D721Med (cell line): ENCODE measurements at places on chromosomes 11 and 22.

GRCh38 chr11:46133119-46133518 lies 11.9 kb upstream of the PHF21A start:
- no peak for DNase-seq

- no peak for DNase-seq
Observed at GRCh38 chr11:67146516-67147226, 27.6 kb downstream of the KDM2A start.

DNA sequence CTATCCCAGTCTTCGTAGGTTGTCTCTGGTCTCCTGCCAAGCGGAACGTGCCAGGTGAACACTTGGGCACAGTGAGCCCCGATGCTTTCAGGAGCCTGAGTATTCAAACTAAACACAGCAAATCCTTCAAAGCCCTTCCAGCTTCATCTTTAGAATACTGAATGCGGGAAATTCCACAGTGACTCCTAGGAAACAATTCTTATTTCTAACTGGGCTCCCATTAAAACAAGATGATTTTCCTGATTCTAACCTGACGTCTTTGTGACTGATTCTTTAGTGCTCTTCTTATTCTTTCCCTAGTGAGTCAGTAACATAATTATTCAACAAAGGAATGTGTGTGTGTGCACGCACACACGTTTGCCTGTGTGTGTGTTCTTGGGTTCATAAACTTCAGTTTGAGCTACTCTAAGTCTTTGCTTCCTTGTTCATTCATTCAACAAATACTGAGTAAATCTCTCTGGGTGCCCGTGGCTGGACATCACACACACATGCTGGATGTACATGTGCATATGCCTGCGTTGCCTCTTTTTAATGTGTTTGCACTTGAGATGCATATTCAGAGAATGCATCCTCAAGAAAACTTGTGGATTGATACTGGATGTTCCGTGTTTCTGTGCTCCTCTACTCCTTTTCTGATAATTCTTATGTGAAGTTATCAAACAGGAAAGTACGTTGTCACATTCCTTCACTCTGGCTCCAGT lies 134.5 kb downstream of the WNT7B start:
- no peak for DNase-seq

GRCh38 chr22:40029189-40029890 lies 34.6 kb downstream of the FAM83F start:
- no peak for DNase-seq

GRCh38 chr11:16013649-16014275 lies 342.6 kb downstream of the SOX6 start:
- DNase-seq = no peak

DNA sequence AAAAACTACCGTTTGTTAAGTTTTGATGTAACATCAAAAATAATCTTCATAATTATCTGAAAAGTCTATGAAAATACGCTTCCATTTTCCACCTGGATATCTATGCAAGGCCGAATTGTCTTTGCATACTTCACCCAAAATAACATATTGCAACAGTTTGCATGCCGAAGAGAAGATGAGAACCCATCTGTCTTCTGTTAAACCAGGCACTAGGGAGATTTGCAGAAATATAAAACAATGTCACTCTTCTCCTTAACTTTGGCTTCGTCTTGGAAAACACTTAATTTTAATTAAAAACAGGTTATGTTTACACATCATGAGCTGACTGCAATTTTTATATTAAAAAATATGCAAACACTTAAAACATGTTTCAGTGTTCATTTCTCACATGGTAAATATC lies 1325.8 kb downstream of the TBC1D22A start:
- DNase-seq = no peak

GRCh38 chr11:1834779-1835670 lies at the start of gene SYT8:
Gene SYT8 (plus strand): TSS chr11:1834990. CDS start chr11:1835106, 116 bp downstream.
- no peak for DNase-seq

- no peak for DNase-seq
Observed at GRCh38 chr22:35349704-35350538, 31.0 kb upstream of the HMOX1 start.

DNA sequence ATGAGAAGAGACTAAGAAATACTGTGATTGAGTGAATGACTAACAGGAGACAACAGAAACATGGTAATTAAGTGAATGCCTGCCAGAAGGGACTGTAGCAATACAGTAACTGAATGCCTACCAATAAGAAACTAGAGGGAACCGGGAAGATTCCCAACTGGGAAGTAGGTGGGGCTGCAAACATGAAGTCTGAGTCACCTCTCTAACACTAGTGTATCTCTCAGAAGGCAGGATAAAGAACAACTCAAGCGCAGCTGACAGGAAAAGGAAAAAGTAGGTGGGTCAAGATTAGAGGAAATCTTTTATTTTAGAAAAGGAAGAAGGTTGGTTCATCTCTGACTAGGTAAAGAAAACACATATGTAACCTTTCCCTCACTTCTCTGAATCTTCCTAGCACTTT lies 14.0 kb downstream of the C11orf42 start:
- DNase-seq = no peak

DNA sequence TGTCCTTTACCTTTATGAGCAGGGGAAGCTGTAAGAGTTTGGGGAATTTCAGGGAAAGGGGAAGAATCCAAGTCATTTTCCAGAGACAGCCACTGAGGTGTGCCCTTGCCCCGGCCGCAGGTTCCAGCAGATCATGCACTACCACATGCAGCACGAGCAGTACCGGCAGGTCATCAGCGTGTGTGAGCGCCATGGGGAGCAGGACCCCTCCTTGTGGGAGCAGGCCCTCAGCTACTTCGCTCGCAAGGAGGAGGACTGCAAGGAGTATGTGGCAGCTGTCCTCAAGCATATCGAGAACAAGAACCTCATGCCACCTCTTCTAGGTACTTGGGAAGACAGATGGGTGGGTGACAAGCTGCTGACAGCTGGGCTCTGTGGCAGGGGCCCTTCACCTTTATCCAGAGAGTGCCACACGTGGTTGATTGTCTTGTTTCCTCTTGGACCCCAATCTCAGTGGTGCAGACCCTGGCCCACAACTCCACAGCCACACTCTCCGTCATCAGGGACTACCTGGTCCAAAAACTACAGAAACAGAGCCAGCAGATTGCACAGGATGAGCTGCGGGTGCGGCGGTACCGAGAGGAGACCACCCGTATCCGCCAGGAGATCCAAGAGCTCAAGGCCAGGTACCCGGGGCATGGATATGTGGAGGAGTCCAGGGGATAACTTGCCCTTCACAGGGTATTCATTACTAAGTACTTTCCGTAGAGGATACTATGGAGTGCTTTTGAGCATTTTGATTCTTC lies 5.8 kb upstream of the HMBS start:
- DNase-seq = no peak

GRCh38 chr11:77147668-77148321 lies 19.7 kb downstream of the MYO7A start:
- DNase-seq = peak; percentile 61

DNA sequence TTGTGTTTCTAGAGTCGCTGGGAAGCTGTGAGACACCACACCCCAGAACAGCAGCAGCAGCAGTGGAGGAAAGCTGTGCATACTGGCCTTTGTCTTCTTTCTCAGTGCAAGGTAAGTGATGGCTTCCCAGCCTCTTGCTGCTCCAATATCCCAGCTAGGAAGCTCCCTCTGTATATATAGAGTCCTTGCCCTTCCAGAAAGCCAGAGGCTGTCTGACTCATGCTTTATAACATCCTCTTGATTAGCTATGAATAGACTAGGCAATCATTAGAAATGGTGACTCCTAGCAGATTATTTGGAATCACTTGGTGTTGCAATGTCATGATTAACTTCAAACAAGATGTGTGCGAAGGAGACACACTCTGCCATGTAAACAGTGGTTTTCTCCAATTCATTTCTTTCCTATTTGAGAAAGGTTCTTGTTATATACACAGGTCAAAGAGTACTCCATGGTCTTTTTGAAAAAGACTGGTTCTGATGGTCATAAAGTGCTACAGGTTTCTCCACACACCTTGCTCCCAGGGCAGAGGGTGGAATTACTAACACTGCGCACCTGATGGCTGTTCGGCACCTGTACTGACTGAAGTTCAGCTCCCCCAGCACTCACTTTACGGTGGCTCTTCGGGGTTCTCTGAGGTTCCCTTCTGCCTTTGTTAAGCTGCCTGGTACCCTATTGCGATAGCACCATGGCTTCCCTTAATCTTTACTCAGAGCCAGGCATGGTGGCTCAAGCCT lies at the start of gene MMP1:
TSS of gene MMP1 (minus strand) at position 149 of the 735 bp plus-strand sequence. CDS start at position 81, 68 bp downstream.
- DNase-seq = no peak

- DNase-seq = no peak
Observed at GRCh38 chr11:125258291-125259032, 93.9 kb downstream of the PKNOX2 start.

DNA sequence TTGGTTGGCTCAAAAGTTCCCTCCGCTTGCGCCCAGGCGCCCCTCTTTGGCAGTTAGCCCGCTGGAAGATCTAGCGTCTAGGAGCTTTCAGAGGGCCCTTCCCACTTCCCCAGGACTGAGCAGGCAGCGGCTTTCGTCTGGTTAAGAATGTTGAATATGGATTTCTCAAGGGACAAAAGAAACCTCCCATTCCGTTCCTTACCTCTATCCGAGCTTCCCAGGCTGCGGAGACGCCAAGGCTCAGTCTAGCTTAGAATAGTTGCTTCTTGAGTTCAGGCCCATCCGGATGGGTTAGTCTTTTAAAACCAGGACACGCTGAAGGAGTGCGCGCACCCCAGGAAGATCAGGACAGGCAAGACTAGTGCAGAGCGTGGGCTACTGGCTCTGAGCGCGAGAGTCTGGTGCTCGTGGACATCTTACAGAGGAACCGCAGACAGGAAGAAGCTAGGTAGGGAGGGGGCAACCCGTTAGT lies 1.6 kb downstream of the NELL1 start:
- DNase-seq = no peak

- no peak for DNase-seq
Observed at GRCh38 chr11:93169950-93170561, 27.7 kb downstream of the SLC36A4 start.

- no peak for DNase-seq
Observed at GRCh38 chr22:44491269-44492035, 6.6 kb downstream of the RTL6 start.

DNA sequence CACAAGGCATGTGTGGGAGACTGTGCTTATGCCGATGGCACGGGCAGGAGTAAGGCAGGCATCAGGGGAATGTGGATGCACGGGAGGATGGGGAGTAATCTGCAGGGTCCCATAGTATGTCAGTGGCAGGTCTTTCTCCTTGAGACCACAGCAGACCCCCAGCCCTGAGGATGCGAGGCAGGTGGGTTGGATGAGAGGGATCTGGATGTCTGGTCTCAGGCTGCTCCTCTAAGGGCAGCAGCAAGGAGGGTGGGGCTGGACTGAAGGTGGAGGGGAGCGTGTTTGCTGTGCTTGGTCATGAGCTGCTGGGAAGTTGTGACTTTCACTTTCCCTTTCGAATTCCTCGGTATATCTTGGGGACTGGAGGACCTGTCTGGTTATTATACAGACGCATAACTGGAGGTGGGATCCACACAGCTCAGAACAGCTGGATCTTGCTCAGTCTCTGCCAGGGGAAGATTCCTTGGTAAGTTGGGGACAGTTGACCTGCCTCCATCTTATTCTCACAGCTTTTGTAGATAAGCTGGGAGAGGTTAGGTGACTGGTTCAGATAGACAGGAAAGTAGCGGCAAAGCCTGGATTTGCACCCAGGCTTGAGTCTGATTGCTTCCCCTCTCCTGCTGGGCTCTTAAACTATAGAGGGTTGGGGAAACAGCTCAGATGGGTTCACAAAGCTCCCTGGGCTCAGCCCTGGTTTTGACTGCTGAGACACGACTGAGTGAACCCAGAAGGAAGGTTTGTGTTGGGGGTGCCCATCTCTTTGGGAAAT lies at the start of gene APOL1:
TSS of gene APOL1 (plus strand) at position 380 of the 769 bp plus-strand sequence. CDS start 1,823 bp downstream, outside the sequence.
- no peak for DNase-seq

GRCh38 chr11:124934862-124935547 lies 842 bp downstream of the HEPACAM start:
- no peak for DNase-seq

DNA sequence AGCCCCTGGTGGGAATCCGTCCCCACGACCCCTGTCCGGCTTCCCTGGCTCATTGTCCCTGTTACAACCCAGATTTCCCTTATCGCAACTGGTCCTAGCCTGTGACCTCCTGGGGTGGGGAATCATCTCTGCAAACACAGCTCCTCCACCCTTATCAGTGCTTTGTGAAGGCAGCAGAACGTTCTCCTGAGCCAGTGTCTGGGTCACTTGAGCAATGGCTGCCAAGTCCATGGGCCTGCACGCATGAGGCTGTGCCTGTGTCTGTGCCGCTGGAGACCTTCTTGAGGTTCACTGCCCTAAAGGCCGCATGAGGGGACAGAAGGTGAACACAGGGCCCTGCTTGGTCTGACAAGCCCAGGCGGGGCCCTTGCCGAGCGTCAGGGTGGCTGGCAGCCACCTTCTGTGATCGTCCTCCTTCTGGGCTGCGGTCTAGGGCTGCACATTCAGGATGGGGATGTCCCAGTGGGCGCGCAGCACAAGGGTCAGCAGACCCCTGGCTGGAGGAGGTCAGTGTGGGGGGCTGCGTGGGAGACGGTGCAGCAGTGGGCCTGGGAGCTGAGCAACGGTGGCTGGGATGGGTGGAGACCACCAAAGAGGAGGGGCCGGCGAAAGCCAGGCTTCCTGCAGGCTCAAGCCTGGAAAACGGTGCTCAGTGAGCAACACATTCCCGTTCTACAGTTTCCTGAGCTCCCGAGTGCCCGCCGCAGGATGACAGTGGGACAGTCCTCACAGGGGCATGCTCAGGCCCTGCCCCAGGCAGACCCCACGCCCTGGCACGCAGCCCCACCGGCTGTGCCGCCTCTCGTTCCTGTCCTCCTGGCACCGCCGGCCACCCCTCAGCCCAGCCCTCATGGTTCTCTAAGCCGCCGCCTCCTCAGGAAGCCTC lies 74.1 kb downstream of the CDKN1C start:
- no peak for DNase-seq

DNA sequence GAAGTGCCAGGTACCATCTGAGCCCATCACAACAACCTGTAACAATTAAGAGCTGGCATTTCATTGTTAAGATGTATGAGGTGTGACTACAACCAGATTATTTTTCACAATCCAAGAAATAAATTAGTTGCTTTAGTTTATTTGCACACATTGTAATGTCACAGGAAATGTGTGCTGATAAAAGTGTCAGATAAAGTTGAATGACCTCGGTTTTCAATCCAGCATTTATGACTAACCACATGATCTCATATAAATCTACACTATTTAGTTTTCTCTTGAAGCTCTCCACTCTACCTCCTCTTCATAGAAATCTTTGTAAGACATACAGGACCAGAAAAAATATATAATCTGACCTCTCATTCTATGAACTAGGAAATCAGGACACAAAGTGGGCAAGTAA lies 166.2 kb downstream of the PGR start:
- no peak for DNase-seq

- no peak for DNase-seq
Observed at GRCh38 chr11:6538945-6539344, 41.9 kb downstream of the DNHD1 start.

- no peak for DNase-seq
Observed at GRCh38 chr22:22210889-22211833, 33.4 kb upstream of the VPREB1 start.

DNA sequence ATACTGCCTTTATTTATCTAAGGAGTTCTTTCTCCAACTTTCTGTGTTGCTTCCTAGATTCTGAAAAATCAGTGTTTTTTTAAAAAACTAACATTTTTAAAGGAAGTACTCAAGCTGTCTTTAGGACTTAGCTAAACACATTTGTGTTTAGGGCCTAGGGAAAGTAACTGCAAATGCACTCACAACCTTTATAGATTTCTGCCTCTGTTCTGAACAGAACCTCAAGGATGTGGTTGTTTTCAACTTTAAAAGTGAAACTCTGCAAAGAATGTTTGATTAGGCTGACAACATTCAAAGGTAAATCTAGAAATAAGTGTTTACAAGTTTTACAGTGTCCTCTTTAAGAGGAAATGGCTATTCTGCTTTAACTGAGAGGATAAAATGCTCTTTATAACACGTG lies 55.4 kb upstream of the CNTN5 start:
- no peak for DNase-seq

GRCh38 chr11:67484847-67485311 lies 2.1 kb downstream of the AIP start:
- DNase-seq = no peak
